ENCODE measurements at places on chromosomes 11 and 22. TPM values are rescaled to one million over a fixed set of nuclear protein-coding genes. Genes with fewer than 3 reads are reported as not detected.

Gene OVOL1
- not detected for total RNA-seq

Gene KCNC1
- under 0.01 TPM for total RNA-seq

Gene NFAM1
- total RNA-seq, result 0.52 TPM

Gene OR56A4
- total RNA-seq, result not detected

Gene KRTAP5-9
- total RNA-seq, result not detected

Gene ZNF280B
- total RNA-seq, result 1.6 TPM

Gene IL17REL
- total RNA-seq, result not detected

Gene CRYBB3
- total RNA-seq, result not detected

Gene TTC36
- total RNA-seq, result 1.0 TPM

Gene NAALADL1
- total RNA-seq, result 8.4 TPM

Gene DRG1
- total RNA-seq, result 98.1 TPM

Gene OR2AT4
- not detected for total RNA-seq

Gene NXPE1
- total RNA-seq, result not detected

Gene RTN4R
- total RNA-seq, result 2.6 TPM

Gene POU2F3
- not detected for total RNA-seq

Gene HTR3B
- not detected for total RNA-seq

Gene GLB1L2
- 1.0 TPM for total RNA-seq

Gene NNMT
- total RNA-seq, result 87.2 TPM

Gene OR5B21
- total RNA-seq, result not detected

Gene LMO2
- 16.7 TPM for total RNA-seq

Gene CLDN5
- total RNA-seq, result 84.0 TPM

Gene ANKK1
- total RNA-seq, result not detected

Measured in skeletal muscle tissue (tissue), 5 donors.